ENCODE measurements at places on chromosomes 1 and 21.

- no peak for DNase-seq
Measured at GRCh38 chr1:214917081-214917635, 165.4 kb upstream of the KCNK2 start.

DNA sequence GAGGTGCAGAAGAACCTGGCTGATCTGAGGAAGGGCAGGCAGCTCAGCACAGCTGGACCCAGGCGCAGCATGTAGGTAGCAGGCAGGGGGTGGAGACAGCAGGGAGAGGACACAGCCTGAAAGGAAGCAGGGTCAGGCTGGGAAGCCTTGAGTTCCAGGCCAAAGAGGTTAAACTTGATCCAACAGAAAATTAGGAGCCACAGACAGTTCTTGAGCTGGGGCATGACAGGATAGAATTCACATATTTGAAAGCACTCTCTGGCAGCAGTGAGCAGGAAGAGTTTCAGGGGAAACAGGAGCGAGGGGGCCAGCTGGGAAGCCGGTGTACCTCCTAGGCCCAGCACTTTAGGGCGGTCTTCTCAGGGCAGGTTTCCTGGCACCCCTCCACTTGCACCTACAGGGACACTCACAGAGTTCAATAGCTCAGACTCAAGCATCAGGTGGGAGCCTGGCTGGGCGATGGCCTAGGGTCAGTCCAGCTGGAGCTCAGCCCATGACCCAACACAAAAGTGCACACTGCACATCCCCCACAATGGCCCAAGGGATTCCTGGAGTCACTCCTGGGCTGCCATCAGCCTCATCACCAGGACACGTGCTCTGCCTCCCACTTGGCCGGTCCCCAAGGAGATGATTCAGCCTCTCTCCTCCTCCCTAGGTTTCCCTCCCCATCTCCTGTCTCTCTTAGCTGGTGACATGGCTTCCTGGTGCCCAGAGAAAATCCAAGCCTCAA is 22.7 kb downstream of the MATN1 start:
- DNase-seq, result no peak

DNA sequence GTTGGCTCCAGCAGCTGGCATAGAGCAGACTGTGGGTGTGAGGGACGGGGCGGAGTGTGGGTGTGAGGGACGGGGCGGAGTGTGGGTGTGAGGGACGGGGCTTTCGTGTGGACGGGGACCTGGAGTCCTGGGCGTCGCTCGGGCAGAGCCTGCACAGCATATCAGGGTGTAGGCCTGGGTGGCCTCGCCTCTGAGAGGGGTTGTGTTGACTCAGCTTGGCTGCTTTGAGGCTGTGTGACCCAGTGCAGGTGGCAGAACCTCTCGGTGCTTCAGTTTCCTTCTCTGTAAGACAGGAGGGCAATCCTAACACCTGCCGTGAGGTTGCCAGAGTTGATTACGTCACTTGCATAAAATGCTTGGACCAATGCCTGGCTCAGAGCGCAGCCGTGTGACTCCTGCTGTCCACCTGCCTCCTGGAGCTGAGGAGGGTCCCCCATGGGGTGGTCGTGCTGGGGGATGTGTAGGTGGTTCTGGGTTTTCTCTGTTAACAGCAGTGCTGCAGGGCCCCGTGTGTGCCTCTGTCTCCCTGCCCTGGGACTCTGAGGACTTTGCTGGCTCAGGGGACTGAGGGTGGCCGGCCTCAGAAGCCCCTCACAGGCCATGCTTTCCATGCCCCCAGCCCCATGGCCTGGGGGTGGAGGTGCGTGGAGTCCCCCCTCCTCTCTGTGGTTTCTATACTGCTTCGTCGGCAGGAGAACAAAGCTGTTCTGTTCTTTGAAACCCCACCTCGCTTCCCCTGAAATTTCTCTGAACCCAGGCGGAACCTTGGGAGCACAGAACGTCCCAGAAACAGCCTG is 15.4 kb downstream of the PDXK start:
- no peak for DNase-seq

GRCh38 chr1:85358702-85359438 is 82.4 kb upstream of the BCL10 start:
- DNase-seq, result no peak

- no peak for DNase-seq
Measured at GRCh38 chr1:212536586-212536985, 72.0 kb upstream of the ATF3 start.

DNA sequence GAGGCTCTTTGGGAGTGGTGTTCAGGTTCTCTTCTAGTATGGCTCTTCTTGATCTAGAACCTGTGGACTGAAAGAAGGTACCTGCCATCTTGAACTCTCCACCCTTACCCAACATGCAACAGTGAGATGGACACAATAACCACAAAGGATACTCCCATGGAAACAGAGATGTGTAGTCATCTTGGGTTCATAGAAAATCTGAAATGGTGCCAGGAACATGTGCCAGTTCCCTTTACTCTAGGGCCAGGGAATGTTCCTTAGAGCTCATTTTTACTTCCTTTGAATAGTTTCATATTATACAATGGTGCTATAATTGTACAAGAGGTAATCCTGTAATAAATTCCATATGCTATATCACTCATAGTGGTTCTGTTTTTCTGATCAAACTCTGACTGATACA is 13.2 kb upstream of the SCYL3 start:
- DNase-seq, result no peak

DNA sequence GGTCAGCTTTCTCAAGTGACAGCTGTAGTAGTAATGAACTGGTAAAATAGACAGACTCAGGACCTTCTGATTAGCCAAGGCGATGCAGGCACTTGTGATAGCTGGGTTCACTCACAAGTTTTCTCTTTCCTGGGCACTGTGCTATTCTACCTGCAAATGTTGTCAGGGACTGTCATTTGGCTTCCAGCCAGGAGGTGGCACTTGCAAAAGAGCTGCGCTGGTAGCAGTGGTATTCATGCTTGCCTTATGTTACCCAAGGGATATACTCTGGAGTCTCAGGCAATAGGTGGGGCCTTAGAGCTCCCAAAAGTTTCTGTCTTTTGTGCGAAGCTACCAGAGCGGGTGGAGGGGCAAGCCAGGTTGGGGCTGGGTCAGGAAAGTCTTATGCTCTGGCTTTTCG is 23.5 kb downstream of the IFI44 start:
- DNase-seq, result no peak

DNA sequence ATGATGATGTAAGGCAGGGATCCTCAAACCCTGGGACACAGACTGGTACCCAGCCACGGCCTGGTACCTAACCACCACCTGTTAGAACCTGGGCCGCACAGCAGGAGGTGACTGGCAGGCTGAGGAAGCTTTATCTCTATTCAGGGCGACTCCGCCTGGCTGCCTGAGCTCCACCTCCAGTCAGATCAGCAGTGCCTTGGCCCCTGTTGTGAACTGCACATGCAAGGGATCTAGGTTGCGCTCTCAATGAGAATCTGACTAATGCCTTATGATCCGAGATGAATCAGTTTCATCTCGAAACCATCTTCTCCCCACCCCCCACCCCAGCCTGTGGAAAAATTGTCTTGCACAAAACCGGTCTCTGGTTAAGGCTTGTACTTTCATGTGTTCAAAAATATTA is 4.2 kb downstream of the RNPC3 start:
- no peak for DNase-seq

DNA sequence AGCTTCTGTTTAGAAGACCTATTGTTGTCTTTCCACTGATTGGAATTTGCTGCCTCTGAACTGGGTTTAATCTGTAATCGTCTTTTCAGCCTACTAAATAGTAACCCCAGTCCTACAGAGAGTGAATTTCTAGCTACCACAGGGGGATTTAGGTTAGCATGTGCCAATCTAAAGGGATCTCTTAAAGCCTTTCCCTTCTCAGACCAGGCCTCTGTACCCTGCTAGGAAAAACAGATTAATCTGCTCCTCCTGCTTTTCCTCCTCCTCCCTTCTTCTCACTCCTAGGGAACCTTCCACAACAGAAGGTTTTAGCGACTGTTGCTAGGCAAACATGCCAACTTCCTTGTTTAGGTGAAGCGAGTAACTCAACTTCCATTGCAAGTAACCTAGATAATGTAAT is 1.3 kb upstream of the RC3H1 start:
- peak; percentile 40 for DNase-seq

DNA sequence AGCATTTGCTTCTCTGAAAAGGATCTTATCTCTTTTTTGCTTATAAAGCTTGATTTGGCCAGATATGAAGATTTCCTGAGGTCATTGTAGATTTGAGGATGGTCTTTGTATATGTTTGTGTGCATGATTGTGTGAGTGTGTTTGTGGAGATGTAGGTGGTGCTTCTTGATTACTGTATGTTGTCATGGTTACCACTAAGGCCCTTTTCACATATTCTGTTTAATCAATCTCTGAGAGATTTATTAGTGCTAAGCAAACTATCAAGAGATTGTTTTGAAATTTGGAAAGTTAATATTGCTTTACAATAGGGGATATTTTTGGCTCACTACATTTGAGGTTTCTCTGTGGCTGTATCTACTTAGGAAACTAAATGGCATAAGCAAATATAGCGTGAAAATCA is 191.7 kb downstream of the S1PR1 start:
- DNase-seq, result no peak

- no peak for DNase-seq
Measured at GRCh38 chr1:80659161-80659560, 1141.6 kb upstream of the ADGRL2 start.

GRCh38 chr1:90434460-90434859 is 282.6 kb downstream of the BARHL2 start:
- DNase-seq, result no peak

DNA sequence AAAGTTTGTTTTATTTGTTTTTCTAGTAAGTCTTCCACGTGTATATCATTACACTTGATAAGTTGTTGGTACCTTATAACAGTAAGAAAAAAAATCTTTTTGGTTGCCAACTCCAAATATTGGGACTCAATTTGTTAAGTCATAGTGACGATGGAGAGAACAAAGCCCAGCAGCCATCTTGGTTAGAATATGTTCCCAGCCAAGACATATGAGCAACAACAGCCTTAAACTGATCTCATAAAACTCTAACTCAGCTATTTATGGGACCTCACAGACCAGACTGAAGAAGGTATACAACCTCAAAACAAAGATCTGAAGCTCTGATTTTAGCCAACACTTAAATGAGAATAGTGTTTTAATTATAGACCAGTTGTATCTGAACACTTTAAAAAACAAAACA is 281.3 kb downstream of the VAV3 start:
- no peak for DNase-seq

GRCh38 chr1:240999826-241000225 is 357.2 kb downstream of the RGS7 start:
- no peak for DNase-seq

DNA sequence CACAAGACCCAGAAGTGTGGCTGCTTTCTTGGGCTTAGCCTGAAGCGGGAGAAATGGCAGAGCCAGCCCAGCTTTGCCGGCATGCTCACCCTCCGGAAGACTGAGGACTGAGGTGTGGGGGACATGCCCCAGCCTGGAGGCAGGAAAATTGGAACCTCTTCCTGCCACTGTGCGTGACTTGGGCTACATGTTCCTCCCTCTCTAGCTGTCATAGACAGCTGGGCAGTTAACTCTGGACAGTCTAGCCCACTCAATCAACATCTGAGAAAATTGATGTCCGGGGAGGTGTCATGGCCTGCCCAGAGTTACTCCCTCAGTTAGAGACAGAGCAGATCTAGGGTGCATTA is 59.7 kb downstream of the UBE2T start:
- no peak for DNase-seq

- DNase-seq, result no peak
Measured at GRCh38 chr1:119266386-119266785, 102.2 kb upstream of the HAO2 start.

DNA sequence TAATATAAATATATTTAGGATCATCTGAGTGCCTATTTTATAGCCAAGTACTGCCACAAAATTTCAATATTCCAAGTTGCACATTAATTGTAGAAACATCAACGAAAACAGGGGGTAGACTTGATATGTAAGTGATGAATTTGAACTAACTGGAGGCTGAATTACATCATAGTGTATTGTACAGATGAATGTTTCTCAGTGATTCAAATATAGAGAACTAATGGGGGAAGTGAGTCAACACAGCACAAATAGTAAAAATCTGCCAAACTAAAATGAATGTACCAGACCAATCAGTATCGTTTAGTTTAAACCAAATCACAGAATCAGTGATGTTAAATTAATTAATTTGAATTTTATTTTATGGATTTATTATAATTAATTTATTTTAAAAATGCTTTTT is 42.8 kb downstream of the RTCA start:
- no peak for DNase-seq

GRCh38 chr1:10693497-10694273 is 102.8 kb downstream of the CASZ1 start:
- no peak for DNase-seq

DNA sequence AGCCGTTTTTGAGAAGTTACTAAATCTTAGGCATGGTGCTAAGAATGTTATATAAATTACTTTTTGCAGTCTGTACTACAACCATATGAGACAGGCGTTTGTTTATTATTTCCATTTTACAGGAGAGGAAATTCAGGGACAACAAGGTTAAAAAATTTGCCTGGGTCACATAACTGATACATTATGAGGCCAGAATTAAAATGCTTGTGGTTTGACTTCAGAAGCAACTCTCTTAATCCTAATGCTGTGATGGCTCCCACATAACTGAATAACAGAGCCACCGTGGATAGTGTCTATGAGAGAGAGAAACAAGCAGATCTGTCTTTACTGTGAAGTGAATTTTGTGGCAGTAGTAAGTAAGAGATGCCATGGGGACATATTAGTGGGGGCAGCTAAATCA is 184.9 kb downstream of the NCAM2 start:
- no peak for DNase-seq

GRCh38 chr1:232628335-232629249 is 1.3 kb downstream of the SIPA1L2 start:
- no peak for DNase-seq

DNA sequence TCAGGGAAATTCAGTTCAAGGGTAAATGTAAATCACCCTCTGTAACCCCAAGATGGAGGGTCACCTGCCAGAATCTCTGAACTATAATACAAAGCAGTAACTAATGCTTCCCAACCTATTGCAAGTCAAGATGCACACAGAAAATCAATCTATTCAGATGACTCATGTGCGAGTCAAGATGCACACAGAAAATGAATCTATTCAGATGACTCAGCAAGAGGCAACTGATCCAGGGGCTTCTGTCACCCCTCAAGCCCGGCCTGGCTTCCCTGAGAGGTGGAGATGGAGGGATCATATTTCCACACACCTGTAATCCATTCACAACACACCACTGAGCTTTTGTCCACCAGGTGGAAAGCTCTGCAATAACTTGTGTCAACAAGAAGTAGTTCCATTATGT is 17.4 kb upstream of the HIVEP3 start:
- no peak for DNase-seq

GRCh38 chr1:206513312-206514111 is 6.2 kb downstream of the RASSF5 start:
- peak; percentile 90 for DNase-seq

- no peak for DNase-seq
Measured at GRCh38 chr1:156566436-156566835, 5.9 kb downstream of the IQGAP3 start.

Measured in left hindlimb (tissue), 1 donor.